HCEC 1CT (cell line): ENCODE measurements at places on chromosomes 4 and X.

DNA sequence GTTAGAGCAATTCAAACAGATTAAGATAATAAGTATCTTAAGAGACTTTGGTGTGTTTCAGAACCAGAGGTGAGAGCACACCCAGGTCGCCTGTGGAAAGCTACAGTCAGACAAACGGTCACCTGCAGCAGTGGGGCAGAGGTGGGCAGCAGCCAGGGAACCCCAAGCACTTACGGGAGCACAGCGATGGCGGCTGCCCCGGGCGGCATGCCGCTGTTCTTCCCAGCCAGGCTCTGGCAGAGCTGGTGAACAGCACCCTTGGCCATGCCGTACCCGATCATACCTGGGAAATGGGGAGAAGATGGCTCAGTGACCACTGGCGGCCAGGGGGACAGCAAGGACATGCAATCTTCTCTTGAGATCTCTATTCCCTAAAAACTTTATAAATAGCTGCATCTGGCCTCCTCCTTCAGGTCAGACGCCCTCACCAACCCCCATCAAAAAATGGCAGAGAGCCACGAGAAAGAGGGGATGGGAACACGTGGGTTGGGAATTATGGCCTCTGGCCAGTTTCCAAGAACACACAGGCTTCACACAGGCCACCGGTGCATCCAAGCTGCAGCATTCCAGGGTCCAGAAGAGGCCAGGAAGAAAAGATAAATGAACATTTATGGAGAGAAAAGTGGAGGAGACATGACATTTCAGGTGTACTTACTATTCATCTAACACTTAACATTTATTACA is 19.7 kb downstream of the QDPR start:
- DNase-seq, result no peak

DNA sequence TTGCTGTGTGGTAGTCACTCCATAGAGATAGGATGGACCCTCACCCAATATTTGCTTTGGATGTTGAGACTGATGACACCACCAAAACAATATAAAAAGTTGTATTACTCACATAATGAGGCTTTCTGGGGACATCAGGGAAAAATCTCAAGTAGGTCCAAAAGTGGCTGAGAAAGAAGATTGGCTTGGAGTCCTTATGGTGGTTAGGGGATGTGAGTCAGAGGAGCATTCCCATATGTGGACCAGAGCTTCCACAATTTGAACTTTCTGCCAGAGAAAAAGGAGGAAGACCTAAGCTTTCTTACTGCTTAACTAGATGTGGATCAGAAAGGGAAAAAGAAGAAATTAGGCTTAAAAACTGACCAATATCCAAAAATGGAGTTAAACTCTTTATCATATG is 460.5 kb downstream of the SH3BGRL start:
- DNase-seq, result no peak

DNA sequence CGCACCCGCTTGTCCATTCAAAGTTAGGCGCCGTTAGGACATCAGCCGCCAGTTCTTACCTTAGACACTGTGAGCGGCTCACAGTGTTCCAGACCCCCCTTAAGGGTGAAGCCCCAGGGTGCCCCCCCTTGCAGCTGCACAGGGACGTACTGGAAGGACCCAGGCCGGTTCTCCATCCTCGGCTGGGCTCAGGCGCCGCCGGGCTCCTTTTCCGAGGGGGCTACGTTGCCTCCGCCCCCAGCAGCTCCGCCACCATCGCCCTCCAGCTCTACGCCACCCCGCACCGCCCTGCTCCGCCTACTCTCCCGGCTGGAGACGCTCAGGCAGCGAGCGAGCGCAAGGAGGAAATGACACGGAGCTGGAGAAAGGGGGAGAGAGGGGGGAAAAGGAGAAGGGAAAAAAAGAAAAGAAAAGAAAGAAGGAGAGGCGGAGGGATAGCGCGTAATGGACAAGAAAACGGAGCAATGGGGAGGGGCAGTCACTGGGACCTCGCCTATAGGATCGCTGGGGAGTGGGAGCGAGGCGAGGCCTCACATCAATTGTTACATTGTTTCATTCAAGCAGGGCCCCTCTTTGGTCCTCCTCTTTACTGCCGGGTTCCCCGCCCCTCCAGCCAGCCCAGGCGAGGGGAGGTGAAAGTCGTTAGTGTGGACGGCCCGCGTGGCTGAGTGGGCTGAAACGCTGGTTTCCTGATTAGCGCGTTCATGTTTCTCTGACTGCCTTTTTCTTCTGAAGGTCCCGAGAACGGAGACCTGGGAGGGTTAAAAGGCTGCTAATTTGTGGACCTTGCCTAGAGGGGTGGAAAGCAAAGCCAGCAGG is at the start of gene SHROOM4:
Gene SHROOM4 (minus strand): TSS at position 352 of the 819 bp plus-strand sequence. CDS start 176 bp downstream, at position 176.
- DNase-seq, result no peak

DNA sequence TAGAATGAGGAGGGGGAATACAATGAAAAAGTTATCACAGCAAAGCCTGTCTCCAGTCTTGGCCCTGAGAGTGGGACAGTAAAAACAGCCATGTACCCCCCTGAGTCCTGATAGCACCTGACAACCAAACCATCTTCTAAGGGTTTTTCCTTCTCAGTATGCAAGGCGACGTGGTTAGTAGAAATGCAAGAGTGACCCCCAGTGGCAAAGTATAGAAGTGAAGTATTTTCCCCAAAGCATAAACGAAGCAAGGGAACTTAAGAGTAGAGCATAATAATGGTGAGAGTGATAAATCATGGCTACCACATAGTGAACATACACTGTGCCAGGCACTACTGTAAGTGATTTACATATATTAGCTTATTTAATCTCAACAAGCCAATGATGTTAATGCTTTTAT is 52.8 kb downstream of the FAM47C start:
- DNase-seq, result peak; percentile 5

GRCh38 chr4:125397226-125397625 is 82.5 kb downstream of the FAT4 start:
- DNase-seq, result no peak

GRCh38 chrX:126552313-126553022 is at the start of gene DCAF12L1:
DCAF12L1 (minus strand) TSS chrX:126552814; CDS start chrX:126552608, 206 bp downstream.
- no peak for DNase-seq

- no peak for DNase-seq
Measured at GRCh38 chr4:4613126-4613465, 71.2 kb upstream of the STX18 start.

DNA sequence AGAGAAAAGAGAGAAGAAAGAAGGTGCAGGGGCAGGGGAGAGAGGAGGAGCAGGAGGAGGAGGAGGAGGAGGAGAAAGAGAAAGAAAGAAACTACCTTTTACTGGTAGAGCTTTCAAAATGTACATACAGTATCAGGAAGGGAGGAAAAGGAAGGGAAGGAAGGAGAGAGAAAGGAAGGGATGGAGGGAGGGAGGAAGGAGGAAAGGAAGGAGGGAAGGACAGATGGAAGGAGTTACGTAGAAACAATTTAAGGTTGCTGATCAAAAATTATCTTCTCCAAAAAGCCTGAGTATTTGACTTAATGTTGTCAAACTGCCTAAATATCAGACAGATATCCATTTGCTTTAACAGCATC is 13.4 kb downstream of the TBC1D9 start:
- DNase-seq, result no peak

DNA sequence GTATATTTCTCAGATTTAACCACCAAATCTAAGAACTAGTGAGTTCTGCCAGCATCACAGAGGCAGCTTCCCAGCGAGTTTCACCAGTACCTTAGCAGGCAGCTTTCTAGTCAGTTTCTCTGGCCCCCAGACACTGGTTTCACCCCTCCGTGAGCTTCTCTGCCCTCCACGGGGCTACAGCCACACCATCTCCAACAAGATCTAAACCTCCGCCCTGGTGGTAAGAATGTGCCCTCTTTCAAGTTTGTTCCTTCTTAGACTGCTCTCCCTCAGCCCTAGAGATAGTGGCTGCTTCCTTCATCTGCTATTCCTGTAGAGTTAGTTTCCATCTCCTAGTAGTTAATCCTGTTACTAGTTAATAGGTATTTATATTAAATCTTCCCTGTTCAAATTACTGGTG is 60.5 kb upstream of the TAB3 start:
- DNase-seq, result no peak

- DNase-seq, result no peak
Measured at GRCh38 chrX:153526801-153527200, 9.4 kb downstream of the ATP2B3 start.

DNA sequence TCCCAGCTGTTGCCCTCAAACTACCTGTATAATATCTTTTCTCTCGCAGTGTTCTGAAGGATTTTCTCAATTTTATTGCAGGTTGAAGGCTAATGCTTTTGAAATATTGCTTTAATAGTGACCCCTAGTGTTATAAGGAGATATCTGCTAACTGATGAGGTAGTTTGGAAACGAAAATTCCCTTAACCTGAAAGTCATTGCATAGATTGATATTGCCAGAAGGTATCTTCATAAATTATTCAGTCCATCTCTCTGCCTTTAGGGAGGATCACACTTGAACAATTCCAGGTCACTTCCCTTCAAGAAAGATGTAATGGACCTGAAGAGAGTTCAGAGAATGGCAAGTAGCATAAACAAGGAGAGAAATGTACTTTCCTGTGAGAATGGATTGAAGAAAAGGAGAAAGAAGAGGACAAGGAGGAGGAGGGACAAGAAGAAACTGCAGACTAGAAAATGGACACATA is 44.1 kb downstream of the TIGD4 start:
- DNase-seq, result peak; percentile 18

DNA sequence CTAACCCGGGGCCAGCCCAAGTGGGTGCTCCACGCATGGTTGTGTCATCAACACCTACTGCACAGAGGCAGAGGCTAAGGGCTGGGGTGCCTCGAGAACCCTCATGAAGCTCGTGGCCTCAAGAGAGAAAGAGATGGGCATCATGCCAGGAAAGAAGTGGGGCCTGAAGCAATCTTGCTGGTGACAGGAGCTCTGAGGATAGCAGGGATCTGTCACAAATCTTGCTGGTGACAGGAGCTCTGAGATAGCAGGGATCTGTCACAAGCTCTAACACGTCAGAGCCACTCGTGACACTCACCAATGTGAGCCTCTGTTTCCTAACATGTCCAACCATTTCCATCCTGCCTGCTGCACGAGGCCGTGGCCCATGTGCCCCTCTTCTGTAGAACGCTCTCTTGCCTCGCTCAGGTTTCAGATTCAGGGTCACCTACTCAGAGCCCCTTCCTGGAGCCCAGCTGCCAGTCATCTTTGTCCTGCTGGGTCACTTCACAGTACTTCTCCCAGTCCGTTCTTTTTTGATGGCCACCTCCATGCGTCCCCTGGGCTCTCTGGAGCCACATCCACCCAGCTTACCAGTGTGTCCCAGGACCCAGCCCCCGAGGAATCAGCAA is 21.1 kb downstream of the PNMA6E start:
- no peak for DNase-seq

DNA sequence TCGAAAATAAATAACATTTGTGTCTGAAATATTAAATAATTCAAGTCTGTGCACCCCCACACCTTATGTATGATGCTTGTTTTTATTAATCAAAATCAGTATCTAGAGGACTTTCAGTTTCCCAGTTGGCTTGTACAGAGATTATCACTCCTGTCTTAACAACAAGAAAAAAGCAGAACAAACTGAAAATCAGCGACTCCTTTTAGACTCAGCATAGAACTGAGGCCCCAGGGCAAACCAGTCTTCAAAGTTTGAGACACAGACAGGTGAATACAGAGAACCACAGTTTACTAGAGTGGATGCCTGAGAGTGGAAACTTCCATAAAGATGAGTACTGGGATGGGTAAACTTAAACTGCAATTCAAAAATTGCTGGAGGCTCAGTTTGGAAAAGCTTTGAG is 142.8 kb upstream of the KLF8 start:
- DNase-seq, result no peak

GRCh38 chrX:31329298-31329697 is 257.5 kb upstream of the FTHL17 start:
- DNase-seq, result no peak

- DNase-seq, result peak; percentile 56
Measured at GRCh38 chr4:48388525-48389154, 47.3 kb downstream of the SLAIN2 start.

DNA sequence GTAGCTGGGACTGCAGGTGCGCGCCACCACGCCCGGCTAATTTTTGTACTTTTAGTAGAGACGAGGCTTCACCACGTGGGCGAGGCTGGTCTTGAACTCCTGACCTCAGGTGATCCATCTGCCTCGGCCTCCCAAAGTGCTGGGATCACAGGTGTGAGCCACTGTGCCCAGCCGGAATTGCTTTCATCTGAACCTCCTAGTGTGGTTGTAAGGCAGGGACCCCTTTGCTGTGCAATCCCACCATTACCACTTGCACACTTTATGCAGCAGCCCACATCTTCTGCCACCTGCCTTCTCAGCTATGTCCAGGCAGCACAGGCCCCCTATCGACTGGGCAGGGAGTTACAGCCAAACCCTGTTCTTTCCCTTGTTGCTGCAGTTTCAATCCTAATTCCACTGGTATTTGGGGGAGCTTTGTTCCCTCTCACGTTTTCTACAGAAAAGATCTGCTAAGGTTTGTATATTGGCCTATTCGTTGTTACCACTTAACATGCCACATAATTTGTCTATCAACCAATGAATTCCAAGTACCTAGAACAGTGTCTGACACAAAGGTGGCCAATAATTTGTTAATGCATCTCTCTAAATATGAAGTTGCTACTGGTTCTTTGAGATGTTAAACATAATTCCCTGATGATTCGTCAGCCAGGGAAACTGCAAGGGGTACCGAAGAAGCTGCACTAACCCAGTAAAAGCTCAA is 6.5 kb downstream of the RPL39 start:
- peak; percentile 35 for DNase-seq

- no peak for DNase-seq
Measured at GRCh38 chr4:47074816-47075215, 43.4 kb downstream of the GABRB1 start.

DNA sequence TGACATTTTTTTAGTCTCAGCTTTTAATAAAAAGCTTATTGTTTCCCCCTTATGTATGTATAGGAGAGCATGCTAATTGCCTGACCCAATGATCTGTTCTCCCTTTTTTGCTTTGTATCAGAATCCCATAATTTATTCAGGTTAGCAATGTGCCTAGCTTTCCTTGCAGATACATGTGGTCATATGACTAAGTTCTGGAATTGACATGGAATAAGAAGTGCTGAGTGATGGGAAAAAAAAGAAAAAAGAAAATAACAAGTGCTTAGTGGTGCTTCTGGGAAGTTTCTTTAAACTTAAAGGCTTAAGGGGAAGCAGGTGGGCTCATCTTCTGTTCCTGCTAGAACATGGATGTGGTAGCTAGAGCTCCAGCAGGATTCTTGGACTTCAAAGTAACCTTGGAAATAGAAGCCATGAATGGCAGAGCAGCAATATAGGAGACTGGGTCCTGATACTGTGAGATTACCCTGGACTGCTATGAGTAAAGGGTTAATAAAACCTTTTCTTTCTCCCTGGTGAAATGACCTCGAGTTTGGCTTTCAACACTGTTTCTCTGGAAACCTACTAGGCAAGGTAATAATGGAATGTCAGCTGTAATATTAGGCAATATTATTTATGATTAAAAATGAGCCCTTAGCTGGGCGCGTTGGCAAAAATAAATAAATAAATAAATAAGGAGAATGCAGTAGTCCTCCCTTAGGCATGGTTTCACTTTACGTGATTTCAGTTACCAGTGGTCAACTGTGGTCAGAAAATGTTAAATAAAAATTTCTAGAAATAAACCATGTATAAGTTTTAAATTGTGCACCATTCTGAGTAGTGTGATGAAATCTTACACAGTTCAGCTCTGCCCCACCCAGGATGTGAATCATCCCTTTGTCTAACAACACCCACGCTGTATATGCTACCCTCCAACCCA is 16.7 kb upstream of the RBM41 start:
- peak; percentile 41 for DNase-seq

- no peak for DNase-seq
Measured at GRCh38 chr4:154743683-154744340, at the start of gene LRAT. LRAT (plus strand) TSS chr4:154744000; CDS start chr4:154744327, 327 bp downstream.
